ENCODE measurements at places on chromosomes 2 and 18. TPM values are rescaled to one million over a fixed set of nuclear protein-coding genes. Genes with fewer than 3 reads are reported as not detected.

- H3K36me3 ChIP-seq: peaks cover 86% of the 10 kb centered on the region
- H3K4me3 ChIP-seq: no peak overlapping the region
- no peaks in the 10 kb centered on the region for H3K27me3 ChIP-seq
- no peaks in the 10 kb centered on the region for H3K4me1 ChIP-seq
- no peak overlapping the region for H3K27ac ChIP-seq
- DNase-seq: no peak
Measured at GRCh38 chr18:23540867-23541266, 37.6 kb downstream of the RMC1 start.

DNA sequence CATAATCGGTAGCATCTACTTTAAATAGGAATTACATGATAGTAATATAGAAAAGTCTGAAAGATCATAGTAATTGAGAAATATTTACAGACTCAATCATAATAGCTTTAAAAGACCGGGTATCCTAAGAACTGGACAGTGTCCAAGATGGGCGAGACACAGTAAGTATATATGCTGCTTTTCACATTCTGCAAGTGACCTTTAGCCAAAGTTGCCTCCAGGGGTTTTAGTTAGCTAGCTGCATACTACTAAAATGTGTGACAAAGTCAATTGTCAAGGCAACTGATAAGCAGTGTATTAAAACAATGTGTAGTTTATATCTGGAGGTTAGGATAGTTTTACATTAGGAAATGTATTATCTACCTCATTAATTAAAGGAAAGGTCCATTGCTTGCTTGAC lies 24.6 kb downstream of the CD302 start:
- no peaks in the 10 kb centered on the region for H3K36me3 ChIP-seq
- H3K4me3 ChIP-seq: no peak overlapping the region
- H3K27ac ChIP-seq: no peak overlapping the region
- H3K27me3 ChIP-seq: no peaks in the 10 kb centered on the region
- no peak for DNase-seq

The MTCL1 gene
- 9.9 TPM for total RNA-seq

GRCh38 chr2:130823886-130824491 lies 12.7 kb upstream of the ARHGEF4 start:
- H3K27ac ChIP-seq: no peak overlapping the region
- no peak for DNase-seq
- no peak overlapping the region for H3K4me3 ChIP-seq
- H3K4me1 ChIP-seq: peaks cover 14% of the 10 kb centered on the region
- H3K36me3 ChIP-seq: no peaks in the 10 kb centered on the region

DNA sequence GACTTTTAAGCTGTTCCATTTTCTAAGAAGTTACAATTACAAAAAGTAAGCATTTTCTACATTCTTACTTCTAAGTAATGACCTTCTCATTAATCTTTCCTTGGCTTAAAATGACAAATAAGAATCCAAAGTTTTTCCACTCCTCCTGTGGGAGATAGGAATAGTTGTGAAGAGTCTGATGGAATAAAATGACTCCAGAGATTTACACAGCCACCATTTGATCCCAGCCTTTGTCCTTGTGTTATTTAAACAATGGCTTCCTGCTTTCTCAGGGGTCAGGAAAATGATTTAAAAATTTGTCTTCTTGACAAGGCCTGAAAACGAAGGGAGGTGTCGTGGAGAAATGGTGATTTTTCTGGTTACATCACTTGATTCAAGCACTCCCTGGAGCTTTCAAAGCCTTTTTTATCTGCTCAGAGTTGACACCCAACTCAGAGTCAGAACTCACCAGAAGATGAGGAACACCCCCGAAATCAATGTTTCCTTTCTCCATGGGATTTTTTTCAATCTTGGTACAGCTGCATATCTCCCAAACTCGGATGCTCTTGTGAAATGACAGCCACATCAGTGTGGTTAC lies 106.5 kb downstream of the GALNT3 start:
- DNase-seq: no peak
- no peaks in the 10 kb centered on the region for H3K27me3 ChIP-seq
- no peak overlapping the region for H3K27ac ChIP-seq

- H3K27me3 ChIP-seq: no peaks in the 10 kb centered on the region
- H3K27ac ChIP-seq: no peak overlapping the region
- no peaks in the 10 kb centered on the region for H3K36me3 ChIP-seq
- H3K4me3 ChIP-seq: no peak overlapping the region
Measured at GRCh38 chr2:188475945-188476344, 184.3 kb downstream of the GULP1 start.

The RHOB gene
- 805 TPM for total RNA-seq

DNA sequence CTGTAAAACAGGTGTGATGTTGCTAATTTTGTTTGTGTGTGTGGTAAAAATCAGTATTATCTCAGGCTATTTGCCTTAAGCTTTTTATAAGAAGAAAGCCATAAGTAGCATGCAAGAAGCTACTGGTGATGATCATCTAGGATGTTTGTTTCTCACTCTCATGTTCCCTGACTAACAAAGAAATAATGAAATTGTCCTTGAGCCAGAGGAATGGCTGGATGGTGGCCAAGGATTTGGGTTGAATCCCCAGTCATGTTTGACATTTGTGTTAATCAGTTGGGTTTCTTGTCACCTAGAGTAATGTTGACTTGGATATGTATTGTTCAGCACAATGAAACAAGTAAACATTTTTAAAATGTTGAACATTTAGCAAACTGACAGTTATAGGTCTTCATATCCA lies 496.8 kb upstream of the ZEB2 start:
- H3K4me1 ChIP-seq: peaks cover 15% of the 10 kb centered on the region
- no peak for DNase-seq
- H3K27ac ChIP-seq: no peak overlapping the region
- H3K36me3 ChIP-seq: no peaks in the 10 kb centered on the region

Data from thoracic aorta (tissue), 2 donors.